ENCODE measurements at places on chromosomes 3 and 15.

GRCh38 chr15:80750575-80750974 lies 28.6 kb upstream of the CEMIP start:
- DNase-seq: no peak

GRCh38 chr3:169954142-169954756 lies 12.4 kb upstream of the SEC62 start:
- DNase-seq: no peak

DNA sequence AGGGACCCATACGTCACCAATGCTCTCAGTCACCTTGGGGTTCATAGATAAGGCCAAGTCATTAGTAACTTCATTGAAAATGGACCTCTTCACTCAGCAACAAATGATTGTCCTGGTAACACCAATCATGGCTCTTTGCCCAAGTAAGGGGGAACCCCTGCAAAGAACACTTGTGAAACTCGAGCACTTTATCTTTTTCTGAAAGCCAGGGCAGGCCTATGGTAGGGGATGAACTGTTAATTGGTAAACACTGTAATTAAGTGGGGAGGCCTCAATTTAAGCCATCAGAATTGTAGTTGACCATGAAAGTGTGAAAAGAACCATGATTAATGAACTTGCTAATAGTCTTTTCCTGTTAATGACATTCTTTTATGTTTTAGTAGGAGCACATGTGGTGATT lies 73.3 kb downstream of the ABHD5 start:
- no peak for DNase-seq

- no peak for DNase-seq
These were observed 20.5 kb upstream of the LYZL4 start for GRCh38 chr3:42430781-42431532.

- no peak for DNase-seq
These were observed 95.2 kb downstream of the SEMA6D start for GRCh38 chr15:47812470-47812999.

- no peak for DNase-seq
These were observed 97.8 kb upstream of the RPL32 start for GRCh38 chr3:12939137-12939536.

- DNase-seq: no peak
These were observed 15.8 kb upstream of the THUMPD3 start for GRCh38 chr3:9347081-9347480.

DNA sequence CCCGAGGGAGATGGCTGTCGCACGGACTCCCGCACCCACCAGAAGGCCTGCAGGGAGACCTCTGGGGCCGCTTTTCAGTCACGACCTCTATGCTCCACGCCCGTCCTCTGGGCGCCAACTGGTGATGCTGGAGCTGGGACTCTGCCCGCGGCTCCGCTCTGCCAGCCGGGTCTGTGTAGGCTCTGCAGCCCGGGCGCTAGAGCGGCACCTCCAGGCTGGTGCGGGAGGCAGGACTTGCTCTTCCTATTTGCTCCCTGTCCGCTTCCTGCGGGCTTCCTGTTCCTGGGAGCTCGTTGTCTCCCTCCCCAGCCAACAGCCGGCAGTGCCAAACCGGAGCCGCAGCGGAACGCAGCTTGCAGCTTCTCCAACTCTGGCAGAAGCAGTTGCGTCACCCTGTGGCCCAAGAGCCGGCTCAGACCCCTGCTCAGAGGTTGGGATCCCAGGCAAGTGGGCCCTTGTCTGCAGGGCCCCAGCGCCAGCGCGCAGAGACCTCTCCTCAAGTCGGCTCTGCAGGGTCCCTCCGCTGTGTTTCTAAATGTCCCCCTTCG lies 285.9 kb downstream of the XXYLT1 start:
- DNase-seq: no peak
